Transverse colon (tissue), 4 donors: ENCODE measurements at places on chromosomes 1 and 21. TPM values are rescaled to one million over a fixed set of nuclear protein-coding genes. Genes with fewer than 3 reads are reported as not detected.
A peak's percentile ranks its signal among the peaks of the same experiment; 100 is the strongest.

The ERICH3 gene
- total RNA-seq = 6.4 TPM

DNA sequence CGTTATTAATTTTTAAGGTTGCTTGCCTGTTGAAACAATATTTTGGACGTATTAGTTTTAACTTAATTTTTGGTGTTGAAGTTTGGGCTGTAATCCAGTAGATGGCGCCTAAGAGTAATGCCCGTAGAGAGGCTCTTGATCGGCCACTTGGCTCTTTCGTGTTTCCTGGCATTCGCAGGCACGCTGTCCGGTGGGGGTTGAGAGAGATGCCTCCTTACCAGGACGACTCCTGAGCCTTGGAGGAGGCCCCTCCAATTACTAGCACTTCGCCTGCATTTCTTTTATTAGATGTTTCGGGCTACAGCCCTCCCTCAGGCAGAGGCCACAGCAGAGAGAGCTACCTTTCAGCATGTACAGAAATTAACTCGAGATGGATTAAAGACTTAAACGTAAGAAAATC, 12.0 kb downstream of the OR2M4 start:
- no peak for DNase-seq
- H3K27ac ChIP-seq = no peak overlapping the region
- no peak overlapping the region for H3K4me3 ChIP-seq
- H3K4me1 ChIP-seq = no peaks in the 10 kb centered on the region
- no peaks in the 10 kb centered on the region for H3K36me3 ChIP-seq

DNA sequence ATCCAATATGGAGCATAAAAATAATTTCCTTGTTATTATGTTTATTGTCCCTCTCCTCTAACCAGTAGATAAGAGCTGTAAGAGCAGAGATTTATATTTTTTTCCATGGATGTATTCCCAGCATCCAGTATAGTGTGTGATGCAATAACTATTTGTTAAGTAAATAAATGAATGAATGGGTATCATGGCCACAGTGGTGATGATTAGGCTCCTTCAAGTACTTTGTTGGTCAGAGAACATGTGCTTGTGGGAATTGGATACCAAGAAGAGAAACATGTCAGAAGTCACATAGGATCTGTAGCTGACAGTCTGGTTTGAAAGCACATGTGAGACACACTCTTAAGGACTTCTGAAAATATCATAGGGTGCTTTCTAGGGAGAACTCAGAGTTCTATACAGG, 588.5 kb downstream of the AGBL4 start:
- no peak for DNase-seq
- H3K36me3 ChIP-seq = no peaks in the 10 kb centered on the region
- no peaks in the 10 kb centered on the region for H3K4me1 ChIP-seq

DNA sequence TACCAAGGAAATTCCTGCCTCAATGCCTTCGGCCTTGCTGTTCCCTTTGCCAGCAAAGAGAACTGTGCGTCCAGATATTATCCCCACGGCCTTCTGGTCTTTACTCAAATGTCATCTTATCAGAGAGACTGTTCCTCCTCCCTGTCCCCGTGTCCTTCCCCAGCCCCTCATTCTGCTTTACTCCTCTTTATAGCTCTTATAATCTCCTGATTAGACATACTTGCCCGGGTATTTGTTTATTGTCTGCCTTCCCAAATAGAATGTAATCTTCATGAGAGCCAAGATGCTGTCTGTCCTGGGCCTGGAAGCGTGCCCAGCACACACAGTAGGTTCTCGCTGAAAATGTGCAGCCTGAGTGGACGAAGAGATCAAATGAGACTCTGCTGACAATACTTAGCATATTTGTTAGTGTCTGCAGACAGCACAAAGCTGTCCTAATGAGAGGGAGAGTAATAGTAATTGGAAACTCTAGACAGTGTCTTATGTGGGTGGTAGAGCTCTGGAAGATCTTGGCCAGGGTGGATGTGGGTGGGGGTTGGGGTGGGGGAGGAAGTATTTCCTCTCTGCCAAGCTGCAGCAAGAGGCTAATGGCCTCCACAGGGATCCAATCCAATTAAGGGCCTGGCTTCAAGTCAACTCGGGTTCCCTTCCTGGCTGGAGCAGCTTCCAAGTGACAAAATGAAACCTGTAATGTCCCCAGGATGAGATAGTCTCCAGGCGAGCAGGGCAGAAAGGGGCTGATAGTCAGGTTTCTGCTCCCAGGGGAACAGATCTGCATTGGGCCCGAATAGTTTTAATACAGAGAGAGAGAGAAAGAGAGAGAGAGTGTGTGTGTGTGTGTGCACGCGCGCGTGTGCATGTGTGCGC, 9.5 kb upstream of the CLIC4 start:
- no peaks in the 10 kb centered on the region for H3K27me3 ChIP-seq
- H3K36me3 ChIP-seq = no peaks in the 10 kb centered on the region
- peak overlapping the region; percentile 54 for H3K27ac ChIP-seq

GRCh38 chr21:37273911-37274690, 7.0 kb upstream of the VPS26C start:
- H3K27me3 ChIP-seq = no peaks in the 10 kb centered on the region
- H3K4me3 ChIP-seq = no peak overlapping the region
- H3K4me1 ChIP-seq = no peaks in the 10 kb centered on the region
- no peak for DNase-seq

GRCh38 chr1:159204161-159205141, at the start of gene ACKR1:
Gene ACKR1 (plus strand): TSS chr1:159204875. CDS start chr1:159204960, 85 bp downstream.
- H3K4me3 ChIP-seq = no peak within 1 kb of the TSS
- H3K4me1 ChIP-seq = no peaks in the 10 kb centered on the region
- no peak for DNase-seq
- peaks cover 44% of the 10 kb centered on the region for H3K27me3 ChIP-seq
- H3K27ac ChIP-seq = no peak within 1 kb of the TSS

DNA sequence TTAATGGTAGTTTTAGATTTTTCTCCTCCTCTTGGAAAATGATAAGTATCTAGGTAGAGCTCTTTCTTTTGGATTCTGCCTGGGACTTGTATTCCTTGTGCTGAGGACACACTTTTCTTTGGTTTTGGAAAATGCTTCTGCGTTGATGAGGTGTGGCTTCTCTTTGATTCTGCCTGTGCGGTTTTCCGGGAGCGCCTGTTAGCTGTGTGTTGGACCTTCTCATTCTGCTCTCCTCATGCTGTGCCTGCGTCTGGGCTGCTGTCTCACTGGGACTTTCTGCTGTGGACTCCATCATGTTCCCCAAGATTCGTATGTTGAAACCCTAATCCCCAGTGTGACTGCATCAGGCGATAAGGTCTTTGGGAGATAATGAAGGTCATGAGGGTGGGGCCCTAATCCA, 21.0 kb downstream of the C1orf174 start:
- DNase-seq = no peak
- H3K36me3 ChIP-seq = peaks cover 30% of the 10 kb centered on the region
- H3K27ac ChIP-seq = no peak overlapping the region
- no peaks in the 10 kb centered on the region for H3K27me3 ChIP-seq
- H3K4me3 ChIP-seq = no peak overlapping the region

- no peak for DNase-seq
- H3K36me3 ChIP-seq = peaks cover 8% of the 10 kb centered on the region
- H3K4me1 ChIP-seq = no peaks in the 10 kb centered on the region
- H3K27ac ChIP-seq = no peak overlapping the region
- no peaks in the 10 kb centered on the region for H3K27me3 ChIP-seq
Observed at GRCh38 chr1:174230399-174230798, 71.1 kb downstream of the RABGAP1L start.

DNA sequence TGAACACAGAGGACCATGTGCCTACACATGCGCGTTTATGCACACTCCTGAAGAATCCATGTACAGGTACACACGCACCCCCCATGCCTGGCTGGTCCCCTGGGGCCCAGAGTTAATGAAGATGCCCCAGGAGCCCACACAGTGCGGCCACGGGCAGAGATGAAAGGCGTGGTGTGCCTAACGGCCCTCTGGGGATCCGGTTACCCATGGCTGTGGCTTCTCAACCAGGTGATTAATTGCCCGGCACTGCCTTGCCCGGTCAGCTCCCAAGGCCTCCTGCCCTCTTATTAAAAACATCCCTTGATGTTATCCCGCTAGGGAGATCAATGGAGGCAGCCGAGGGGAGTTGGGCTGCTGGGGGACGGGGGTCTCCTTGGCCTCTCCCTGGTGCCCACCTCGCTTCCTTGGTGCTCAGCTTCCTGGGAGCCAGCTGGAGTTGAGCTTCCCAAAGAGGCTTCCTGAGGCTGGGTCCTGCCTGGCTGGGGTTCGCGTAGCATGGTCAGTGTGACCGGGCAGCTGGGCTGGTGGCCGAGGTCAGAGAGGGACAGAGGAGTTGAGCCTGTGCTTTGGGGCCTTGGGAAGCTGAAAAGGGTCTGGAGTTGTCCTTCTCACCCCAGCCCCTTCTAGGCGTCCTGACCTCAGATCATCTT, 75.0 kb upstream of the WNT4 start:
- no peak for DNase-seq
- no peak overlapping the region for H3K4me3 ChIP-seq
- no peak overlapping the region for H3K27ac ChIP-seq
- no peaks in the 10 kb centered on the region for H3K4me1 ChIP-seq
- no peaks in the 10 kb centered on the region for H3K36me3 ChIP-seq

DNA sequence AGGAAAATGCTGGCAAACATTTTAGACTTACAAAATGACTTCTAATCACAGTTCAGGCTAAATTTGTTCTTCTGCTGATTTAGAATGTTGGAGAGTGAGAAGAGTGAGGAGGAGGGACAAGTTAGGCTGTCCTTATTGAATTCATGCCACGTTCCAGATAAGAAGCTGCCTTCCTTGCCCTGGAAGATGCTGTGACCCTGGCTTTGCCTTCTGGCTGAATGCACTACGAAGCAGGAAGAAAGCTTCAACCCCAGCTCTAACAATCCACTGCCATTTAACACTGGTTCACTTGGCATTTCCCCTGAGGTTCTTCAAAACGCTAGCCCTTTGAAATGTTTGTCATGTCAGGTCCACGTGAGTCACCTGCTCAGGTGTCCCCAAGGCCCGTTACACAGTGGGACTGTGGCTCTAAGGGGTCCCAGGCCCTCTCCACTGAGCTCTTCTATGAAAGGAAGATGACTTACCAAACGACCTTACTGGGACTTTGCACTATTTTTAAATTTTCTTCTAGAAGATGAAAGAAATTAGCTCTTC, 30.0 kb upstream of the LRRC8C start:
- DNase-seq = no peak
- no peaks in the 10 kb centered on the region for H3K36me3 ChIP-seq
- H3K4me1 ChIP-seq = no peaks in the 10 kb centered on the region
- H3K27ac ChIP-seq = no peak overlapping the region
- H3K4me3 ChIP-seq = no peak overlapping the region

DNA sequence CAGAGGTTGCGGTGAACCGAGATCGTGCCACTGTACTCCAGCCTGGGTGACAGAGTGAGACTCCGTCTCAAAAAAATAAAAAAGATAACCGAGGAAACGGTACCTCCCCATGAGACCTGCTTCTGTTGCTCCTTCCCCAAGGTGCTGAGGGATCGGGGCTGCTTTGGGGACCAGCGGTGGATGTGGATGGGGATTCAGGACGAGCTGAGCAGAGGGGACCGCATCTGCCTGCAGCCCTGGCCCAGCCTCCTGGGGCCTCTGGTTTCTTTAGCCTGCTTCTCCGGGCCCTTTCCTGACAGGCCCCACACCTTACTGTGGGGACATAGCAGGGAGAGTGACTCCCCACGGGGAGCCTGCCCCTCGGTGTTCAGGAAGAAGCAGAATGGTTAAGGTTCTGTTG, 17.1 kb downstream of the SLC66A1 start:
- H3K27ac ChIP-seq = no peak overlapping the region
- H3K4me1 ChIP-seq = no peaks in the 10 kb centered on the region
- H3K4me3 ChIP-seq = no peak overlapping the region
- H3K36me3 ChIP-seq = peaks cover 5% of the 10 kb centered on the region

The FCRL3 gene
- 4.0 TPM for total RNA-seq
